Right hindlimb (tissue), 1 donor: ENCODE measurements at places on chromosomes 7 and 10.

GRCh38 chr10:91350651-91351081, 59.5 kb upstream of the HECTD2 start:
- DNase-seq = no peak

DNA sequence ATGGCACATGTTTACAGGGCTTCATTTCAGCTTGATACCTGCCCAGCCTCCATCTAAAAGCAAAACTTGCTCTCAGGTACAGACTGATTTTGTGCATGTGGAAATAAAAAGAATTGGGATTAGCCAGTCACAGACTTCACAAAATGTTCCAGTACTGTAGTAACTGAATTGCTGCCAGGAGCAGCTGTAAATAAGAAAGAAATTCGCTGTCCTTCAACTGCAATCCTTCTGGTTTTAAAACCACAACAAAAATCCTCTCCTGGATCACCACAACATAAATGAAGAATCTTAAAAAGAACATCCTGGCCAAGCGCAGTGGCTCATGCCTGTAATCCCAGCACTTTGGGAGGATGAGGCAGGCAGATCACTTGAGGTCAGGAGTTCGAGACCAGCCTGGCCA, 3.9 kb upstream of the MIOS start:
- no peak for DNase-seq

DNA sequence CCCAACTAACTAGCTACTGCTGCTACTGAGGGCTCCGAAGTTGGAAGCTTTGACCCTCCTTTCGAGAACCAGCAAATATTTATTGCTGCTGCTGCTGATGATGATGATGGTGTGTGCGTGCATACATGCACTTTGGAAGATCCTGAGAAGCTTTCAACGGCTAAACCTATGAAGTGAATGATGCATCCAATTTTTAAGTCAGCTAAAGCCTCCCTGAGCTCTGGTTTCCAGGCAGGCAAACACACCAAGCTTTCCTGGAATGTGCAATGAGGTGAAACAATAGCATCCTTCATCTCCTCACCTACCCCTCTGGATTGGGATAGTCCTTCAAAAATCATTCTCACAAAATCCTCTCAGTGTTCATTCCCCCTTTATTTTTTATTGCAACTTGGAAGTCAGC, 13.9 kb downstream of the MACC1 start:
- no peak for DNase-seq

- no peak for DNase-seq
Observed at GRCh38 chr7:156840134-156840533, 52.8 kb downstream of the LMBR1 start.

GRCh38 chr7:44646921-44647636, 40.7 kb downstream of the OGDH start:
- no peak for DNase-seq

DNA sequence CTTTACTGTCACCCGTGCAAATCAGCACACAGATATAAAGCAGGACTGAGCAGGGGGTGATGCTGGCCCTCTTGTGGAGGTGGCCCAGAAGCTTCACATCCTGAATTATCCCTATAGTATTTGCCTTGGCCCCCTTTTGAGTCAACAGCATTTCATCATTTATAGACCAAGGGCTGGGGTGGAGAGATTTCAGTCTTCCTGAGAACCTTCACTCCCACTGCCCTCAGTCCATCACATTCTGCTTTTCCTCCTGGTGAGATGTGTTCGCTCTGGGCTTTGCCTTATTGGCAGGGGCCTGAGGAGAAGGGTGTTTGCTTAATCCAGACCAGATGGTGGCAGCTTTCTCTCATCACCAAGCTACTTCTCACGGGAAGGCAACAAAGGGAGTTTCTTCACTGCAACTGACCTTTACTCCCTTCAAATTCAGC, 47.7 kb downstream of the NOC3L start:
- no peak for DNase-seq

DNA sequence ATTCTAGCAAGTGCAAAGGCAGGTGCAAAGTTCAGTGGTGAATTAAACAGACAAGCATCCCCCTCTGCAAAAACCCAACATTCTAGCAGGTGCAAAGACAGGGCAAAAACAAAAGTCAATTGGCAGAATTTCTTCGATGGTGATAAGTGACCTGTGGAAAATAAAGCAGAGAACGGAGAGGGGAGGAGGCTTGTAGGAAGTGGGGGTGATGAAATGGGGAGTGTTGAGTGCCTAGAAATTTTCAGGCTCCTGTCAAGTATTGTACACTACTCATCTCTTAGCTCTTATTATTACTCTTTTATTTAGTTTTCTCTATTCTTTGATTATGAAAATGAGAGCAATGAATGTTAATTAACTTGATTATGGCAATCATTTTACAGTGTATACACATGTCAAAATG, 2.4 kb upstream of the CD36 start:
- DNase-seq = no peak

GRCh38 chr7:158265743-158266080, 321.9 kb downstream of the PTPRN2 start:
- no peak for DNase-seq

GRCh38 chr7:31890198-31890597, 180.0 kb downstream of the PDE1C start:
- DNase-seq = no peak

DNA sequence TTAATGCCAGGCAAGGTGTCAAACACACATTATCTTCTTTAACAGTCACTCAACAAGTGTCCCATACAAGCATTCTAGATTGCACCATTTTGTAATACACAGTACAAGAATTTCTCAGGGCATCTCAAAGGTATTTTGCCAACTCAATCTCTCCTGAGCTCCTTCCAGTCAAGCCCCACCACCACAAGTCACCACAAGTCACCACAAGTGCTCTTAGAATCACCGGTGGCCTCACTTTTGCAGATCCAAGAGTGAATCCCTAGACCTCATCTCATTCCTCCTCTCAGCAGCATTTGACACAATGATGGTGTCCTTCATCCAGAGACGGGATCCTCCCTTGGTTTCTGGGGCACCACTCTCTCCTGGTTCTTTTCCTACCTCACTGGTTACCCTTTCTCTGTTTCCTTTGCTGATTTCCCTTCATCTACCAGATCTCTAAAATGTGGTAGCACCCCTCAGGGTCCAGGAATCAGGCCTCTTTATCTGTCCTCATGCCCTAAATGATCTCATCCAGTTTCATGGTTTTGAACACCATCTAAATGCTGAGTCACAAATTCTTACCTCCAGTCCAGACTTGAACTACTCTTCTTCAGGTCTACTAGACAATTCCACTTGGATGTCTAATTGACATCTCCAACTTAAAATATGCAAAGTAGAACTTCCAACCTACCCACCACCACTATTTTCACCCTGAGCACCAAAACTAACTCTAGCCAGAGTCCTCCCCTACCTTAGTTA, 26.9 kb downstream of the VPS41 start:
- no peak for DNase-seq

DNA sequence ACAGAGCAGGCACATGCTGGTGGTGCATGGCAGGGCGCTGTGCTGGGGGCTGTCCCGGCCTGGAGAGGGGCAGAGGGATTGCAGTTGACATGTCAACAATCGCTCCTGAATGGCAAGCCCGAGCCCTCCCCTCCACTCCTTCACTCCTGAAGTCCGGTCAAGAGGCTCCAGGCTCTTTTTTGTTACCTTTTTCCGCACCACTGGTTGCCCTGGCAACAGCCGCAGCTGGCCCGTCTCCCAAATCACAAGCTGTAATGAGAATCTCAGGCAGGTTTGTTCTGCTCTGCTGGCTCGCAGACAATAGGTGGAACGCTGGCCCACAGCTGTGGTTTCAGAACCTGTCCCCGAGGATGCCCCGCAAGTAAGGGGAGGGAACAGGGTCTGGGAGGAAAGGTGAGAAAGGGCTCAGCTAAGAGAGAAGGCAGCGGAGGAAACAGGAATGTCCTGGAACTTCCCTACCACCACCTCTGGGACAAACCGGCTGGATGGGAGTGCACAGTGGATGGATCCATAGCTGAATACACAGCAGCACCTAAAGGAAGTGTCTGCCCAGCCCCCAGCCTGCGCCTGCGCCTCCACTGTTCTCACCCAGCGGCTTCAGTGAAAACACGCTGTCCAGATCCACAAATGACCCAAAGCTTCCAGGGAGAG, 58.9 kb downstream of the CALML3 start:
- peak; percentile 91 for DNase-seq

- DNase-seq = no peak
Observed at GRCh38 chr7:28627896-28628295, 215.6 kb downstream of the CREB5 start.

- DNase-seq = no peak
Observed at GRCh38 chr10:23643111-23643780, 204.4 kb downstream of the OTUD1 start.

GRCh38 chr7:43637114-43637806, 54.4 kb downstream of the STK17A start:
- DNase-seq = no peak

DNA sequence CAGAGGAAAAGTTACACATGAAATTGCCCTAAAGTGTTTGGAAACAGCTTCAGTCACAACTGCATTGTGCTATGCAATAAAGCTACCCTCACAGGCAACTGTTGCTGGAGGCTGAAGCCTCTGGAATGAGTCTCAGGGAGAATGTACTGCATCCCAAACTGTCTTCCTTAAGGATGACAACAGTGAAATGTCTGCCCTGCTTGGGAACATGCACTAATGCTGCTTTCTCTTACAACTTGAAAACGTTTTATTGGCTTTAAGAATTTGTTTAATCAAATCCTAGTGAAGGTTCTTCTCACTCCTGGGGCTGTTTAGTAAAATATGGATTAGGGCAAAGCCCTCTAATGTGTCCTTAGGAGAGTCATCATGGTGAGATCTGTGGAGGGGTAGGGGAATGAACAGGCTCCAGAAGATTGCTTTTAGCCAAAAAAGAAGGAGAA, 215.4 kb downstream of the TWIST1 start:
- DNase-seq = peak; percentile 36

DNA sequence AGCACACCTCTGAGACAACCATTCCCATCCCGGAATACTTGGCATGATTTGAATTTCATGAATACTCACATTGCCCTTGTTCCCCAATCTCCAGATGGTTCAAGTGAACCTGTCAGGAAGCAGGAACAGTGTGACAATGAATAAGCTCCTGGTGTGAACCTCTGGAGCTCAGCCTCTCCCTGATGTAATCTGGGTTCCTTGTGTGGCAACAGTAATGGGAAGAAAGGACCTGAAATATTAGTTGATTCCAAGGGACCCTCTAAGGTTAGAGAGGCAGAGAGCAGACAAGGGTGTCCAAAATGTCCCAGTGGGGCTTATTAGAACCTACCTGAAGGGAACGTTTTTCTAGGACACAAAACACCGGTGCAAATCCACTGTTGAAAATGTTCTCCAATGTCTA, 8.5 kb downstream of the OR2A7 start:
- peak; percentile 11 for DNase-seq

- DNase-seq = no peak
Observed at GRCh38 chr10:98106531-98106930, 27.9 kb upstream of the R3HCC1L start.

- DNase-seq = no peak
Observed at GRCh38 chr10:11573497-11573896, 38.0 kb downstream of the USP6NL start.

GRCh38 chr7:84847790-84848189, 339.1 kb downstream of the SEMA3D start:
- no peak for DNase-seq

GRCh38 chr7:32516551-32517100, 21.3 kb downstream of the AVL9 start:
- no peak for DNase-seq

DNA sequence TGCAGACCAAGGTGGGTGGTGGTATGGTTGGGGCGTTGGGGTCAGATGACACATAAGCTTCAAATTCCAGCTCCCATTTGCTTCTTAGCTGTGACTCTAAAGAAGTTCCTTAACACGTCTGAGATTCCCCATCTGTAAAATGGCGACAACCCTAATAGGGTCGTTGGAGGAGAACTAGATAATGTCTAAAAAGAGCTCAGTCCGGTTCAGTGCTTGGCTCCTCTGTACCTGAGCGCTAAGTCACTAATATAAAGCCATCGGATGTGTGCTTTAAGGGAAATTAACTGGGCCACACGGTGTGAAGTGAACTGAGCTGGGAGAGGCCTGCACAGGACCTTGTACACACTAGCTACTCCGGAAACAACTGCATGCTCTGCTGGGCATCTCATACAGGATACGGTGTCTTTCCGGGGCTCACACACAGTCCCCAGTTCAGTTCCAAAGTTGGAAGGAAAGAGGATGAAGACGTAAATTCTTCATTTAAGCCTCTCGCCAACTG, 476 bp upstream of the ZFYVE27 start:
- no peak for DNase-seq

GRCh38 chr7:12630513-12630819, 57.0 kb upstream of the ARL4A start:
- DNase-seq = no peak

DNA sequence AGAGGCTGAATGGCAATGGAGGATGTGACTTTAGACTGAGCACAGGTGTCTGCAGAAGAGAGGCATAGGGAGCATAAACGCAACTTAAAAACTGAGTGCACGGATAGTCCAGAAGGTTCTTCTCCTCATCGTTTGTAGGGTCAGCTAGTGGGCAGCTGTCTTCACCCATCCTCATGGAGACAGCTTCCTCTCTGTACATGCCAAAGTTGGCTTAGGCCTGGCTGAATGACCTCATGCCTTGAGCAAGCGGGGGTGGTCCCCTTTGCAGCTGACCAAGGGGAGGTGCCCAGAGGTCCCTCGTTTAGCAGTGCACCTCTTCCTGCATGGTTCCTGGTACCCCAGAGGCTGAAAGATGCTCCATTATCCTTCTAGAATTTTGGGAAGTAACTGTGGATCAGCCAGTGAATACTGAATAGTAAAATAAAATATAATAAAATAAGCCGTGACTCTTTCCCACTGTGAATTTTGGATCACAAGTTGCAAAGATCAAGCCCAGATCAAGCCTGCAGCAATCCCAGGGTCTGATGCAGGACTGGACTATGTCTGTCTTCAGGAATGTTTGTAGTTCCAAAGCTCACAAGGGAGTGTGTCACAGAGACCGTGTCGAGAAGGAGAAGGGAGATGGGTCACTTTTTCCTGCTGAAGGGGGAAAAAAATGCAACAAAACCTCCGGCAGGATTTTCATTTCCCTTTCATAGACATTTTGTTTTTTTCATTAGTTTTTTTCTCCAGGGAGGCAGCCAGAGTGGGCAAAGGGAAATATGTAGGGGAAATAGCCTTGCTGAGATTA, 295.3 kb upstream of the MKI67 start:
- no peak for DNase-seq

DNA sequence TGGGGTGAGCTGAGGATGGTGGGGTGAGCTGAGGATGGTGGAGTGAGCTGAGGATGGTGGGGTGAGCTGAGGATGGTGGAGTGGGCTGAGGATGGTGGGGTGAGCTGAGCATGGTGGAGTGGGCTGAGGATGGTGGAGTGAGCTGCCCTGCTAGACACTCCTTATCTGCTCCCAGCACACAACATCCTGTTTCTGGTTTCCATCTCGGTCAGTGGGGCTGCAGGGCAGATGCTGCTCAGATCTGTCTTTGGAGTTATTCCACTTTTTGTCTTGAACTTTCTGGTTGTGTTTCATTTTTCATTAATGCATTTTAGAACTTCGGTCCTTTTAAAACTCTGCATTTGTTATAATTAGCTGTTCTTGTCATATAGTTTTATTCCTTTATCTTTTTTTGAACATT, 67.9 kb upstream of the ANTXRL start:
- DNase-seq = no peak

GRCh38 chr10:17387861-17388503, 66.4 kb downstream of the ST8SIA6 start:
- DNase-seq = no peak
